Activated naive CD8-positive, alpha-beta T cell treated with anti-CD3 and anti-CD28 coated beads for 36 hours (primary cell): ENCODE measurements at places on chromosomes 1 and 21. TPM values are rescaled to one million over a fixed set of nuclear protein-coding genes. Genes with fewer than 3 reads are reported as not detected.

GRCh38 chr1:200654660-200655059 lies 15.0 kb downstream of the DDX59 start:
- H3K27ac ChIP-seq: no peak overlapping the region
- peaks cover 15% of the 10 kb centered on the region for H3K4me1 ChIP-seq
- no peak for DNase-seq
- H3K4me3 ChIP-seq: no peak overlapping the region
- H3K36me3 ChIP-seq: peaks cover 25% of the 10 kb centered on the region

DNA sequence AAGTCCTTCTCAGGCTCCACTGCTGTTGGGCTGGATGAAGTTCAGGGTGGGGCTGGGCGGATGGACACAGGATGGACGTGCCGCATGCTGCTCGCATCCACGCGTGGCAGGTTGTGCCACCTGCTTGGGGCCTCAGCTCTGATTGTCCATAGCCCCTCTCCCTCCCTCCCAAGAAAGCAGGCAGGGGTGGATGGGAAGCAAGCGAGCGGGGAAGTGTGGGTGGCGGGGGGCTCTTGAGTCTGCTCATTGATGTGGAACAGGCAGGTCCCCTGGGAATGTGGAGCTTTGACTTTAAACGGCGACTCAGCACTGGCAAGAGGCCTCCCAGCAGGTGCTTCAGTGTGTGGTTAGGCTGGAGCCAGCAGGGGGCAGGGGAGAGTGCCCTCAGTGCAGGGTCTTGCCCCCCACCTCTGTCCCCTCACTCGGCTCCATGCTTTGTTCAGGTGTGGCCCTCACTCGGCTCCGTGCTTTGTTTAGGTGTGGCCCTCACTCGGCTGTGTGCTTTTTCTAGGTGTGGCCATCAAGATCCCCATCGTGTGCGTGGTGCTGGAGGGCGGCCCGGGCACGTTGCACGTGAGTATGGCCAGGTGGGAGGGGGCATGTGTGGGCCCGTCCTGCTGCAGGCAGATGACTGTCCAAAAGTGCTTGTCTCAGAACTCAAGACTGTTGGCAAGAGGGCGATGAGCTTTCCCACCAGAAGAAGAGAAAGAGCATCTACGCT lies 23.9 kb downstream of the TRPM2 start:
- no peak overlapping the region for H3K4me3 ChIP-seq
- no peak overlapping the region for H3K27ac ChIP-seq

- peaks cover 24% of the 10 kb centered on the region for H3K36me3 ChIP-seq
- H3K4me1 ChIP-seq: peaks cover 36% of the 10 kb centered on the region
- H3K4me3 ChIP-seq: no peak overlapping the region
- no peaks in the 10 kb centered on the region for H3K27me3 ChIP-seq
Observed at GRCh38 chr1:27416387-27417111, 24.1 kb downstream of the GPR3 start.

DNA sequence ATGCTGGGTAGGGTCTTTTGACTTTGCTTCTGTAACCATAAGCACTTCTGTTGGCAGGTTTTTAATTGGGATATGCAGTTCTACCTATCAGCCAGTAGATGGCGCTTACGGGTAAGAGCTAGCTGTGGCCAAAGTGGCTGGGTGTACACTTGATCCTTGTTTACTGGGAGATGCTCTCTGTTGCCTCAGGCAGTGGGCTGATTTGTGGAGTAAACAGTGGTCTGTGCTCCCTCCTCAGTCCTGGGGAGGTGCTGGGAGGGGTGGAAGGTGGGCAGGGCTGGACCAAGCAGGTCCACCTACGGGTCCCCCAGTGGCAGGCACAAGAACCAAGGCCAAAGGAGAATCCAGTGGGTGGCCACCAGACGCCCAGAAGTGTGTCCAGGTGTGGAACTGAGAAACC lies 43.4 kb downstream of the RALGPS2 start:
- H3K4me1 ChIP-seq: peaks cover 1% of the 10 kb centered on the region
- no peaks in the 10 kb centered on the region for H3K27me3 ChIP-seq

GRCh38 chr1:211324992-211325775 lies 1.4 kb upstream of the TRAF5 start:
- peaks cover 73% of the 10 kb centered on the region for H3K4me1 ChIP-seq
- peaks cover 8% of the 10 kb centered on the region for H3K36me3 ChIP-seq
- H3K27me3 ChIP-seq: no peaks in the 10 kb centered on the region
- H3K27ac ChIP-seq: peak overlapping the region; percentile 57
- peak overlapping the region; percentile 45 for H3K4me3 ChIP-seq

- no peak overlapping the region for H3K4me3 ChIP-seq
- peaks cover 48% of the 10 kb centered on the region for H3K27me3 ChIP-seq
- H3K27ac ChIP-seq: no peak overlapping the region
- peaks cover 2% of the 10 kb centered on the region for H3K36me3 ChIP-seq
Observed at GRCh38 chr1:108504447-108504846, 54.3 kb downstream of the NBPF6 start.

DNA sequence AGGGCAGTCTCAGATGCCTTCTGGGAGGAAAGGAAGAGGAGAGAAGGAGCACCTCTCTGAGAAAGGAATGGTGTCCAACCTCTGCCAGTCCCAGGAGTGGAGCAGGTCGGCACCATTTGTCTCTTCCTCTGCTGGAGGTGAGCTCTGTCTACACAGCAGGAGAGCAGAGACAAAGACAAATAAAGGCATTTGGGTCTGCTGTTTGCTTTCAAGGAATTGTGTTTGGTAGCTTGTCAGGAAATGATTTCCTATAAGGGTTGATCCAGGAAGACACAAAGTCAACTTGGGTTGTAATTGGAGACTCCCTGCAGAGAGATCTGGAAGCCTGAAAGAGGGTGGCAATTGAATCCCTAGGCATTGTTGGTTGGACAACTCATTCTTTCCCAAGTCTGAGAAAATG lies 34.5 kb upstream of the PLXNA2 start:
- no peak for DNase-seq
- no peak overlapping the region for H3K4me3 ChIP-seq

DNA sequence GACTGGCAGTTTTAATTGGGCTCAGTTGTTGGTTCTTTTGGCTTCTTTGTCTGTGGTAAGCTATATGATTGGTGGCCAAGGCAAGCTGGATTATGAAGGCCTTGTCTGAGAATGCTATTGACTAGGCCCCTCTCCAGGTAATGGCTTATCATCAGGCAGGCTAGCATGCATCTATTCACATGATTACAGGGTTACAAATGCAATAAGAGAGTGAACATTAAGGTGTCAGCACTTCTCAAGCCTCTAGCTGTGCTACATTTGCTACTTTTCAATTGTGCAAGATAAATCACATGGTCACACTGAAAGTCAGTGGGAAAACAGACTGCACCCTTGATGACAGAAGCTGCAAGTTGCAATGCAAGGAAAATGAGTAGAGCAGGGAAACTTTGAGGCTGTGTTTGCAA lies 550.9 kb upstream of the TMPRSS15 start:
- H3K36me3 ChIP-seq: no peaks in the 10 kb centered on the region
- DNase-seq: no peak

DNA sequence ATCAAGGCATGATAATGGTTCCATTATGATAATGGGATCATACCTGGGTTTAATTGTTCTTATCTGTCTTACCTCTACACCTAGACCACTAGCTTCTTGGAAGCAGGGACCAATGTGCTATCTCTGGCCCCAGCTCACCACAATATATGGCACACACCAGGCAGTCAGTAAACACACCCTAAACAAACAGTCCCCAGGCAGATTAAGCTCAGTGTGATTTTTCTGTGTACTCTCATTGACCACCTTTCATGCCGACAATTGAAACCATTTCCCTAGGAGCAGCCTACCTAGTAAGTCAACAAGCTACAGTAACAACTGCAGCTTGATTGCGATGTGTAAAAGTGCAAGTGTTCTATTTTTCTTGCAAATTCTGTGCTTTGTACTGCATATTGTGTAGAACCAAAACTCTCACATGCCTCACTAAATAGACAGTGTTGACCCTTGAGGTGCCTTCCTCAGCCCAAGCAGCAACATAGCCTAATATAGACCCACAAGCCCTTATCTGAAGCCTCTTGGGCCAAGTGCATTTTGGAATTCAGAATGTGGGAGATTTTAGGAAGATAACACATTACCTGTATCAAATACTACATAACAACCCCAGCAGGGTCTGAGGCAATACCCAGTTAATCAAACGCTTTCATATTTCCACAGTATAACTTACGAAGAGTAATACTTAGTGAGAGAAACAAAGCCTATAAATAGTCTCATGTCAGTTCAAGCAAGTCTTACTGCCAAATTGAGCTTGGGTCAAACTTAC lies 32.0 kb downstream of the INPP5B start:
- DNase-seq: no peak
- H3K36me3 ChIP-seq: peaks cover 1% of the 10 kb centered on the region
- H3K27ac ChIP-seq: no peak overlapping the region

GRCh38 chr1:18722270-18722669 lies 91.6 kb downstream of the PAX7 start:
- no peak overlapping the region for H3K4me3 ChIP-seq
- H3K27ac ChIP-seq: no peak overlapping the region
- no peaks in the 10 kb centered on the region for H3K36me3 ChIP-seq
- H3K4me1 ChIP-seq: no peaks in the 10 kb centered on the region

- no peak overlapping the region for H3K27ac ChIP-seq
- H3K4me1 ChIP-seq: no peaks in the 10 kb centered on the region
- H3K4me3 ChIP-seq: no peak overlapping the region
- DNase-seq: no peak
- no peaks in the 10 kb centered on the region for H3K36me3 ChIP-seq
Observed at GRCh38 chr1:117821774-117822482, 107.5 kb downstream of the GDAP2 start.

The CHTOP gene
- 98.1 TPM for total RNA-seq

The IFI44L gene
- total RNA-seq: 38.5 TPM

The POGK gene
- 53.3 TPM for total RNA-seq

The OR6N1 gene
- not detected for total RNA-seq

The GIPC2 gene
- 0.20 TPM for total RNA-seq
